Peyer's patch (tissue), 4 donors: ENCODE measurements at places on chromosomes 3 and 15.
A peak's percentile ranks its signal among the peaks of the same experiment; 100 is the strongest.

DNA sequence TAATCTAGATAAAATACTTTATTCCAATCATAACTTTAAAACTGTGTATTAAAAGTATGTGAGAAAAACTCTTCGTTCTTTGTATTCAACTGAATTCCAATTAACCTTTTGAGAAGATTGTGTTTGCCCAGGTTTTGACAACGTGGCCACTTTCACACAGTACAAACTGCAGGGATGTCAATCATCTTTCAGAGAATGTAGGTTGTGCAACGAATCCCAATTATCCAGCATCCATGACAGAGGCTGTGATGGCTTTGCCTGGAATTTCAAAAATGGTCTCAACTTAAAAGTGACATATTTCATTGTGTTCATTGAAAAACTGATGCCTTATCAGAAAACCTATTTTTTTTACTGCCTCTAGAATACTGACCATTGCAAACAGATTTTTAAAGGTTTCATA lies 615.1 kb upstream of the KCNMB2 start:
- DNase-seq = no peak

DNA sequence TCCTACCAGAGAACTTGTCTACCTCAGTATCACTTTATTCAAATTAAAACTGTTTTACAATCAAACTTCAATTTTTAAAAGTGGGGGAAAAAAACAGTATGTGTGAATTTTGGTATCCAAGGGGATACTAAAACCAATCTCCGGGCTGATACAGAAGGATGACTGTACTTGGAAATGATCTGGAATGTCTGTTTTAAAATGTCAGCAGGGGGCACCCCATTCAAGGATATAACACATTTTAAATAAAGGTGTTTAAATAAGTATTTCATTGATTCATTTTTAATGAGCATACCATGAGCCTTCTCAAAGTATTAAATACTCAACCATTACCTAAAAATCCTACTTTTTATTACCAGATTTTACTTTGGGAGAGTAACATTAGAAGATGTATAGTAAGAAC lies 67.9 kb downstream of the ULK4 start:
- DNase-seq = no peak

DNA sequence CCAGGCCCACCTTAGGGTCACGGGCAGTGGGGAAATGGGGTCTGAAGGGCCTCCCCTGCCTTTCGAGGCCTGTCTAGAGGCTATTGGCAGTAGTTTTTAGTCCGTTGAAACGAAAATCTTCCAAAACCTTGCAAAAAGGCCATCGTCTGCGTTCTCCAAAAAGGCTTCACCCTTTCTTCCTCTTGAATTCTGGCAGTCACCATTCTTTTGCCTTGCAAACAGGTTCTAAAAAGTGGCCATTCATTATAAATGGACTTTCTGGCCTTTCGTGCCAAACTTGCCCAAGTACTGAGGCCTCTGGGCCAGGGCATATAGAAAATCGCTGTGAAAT lies 367 bp upstream of the TARS3 start:
- no peak for DNase-seq

GRCh38 chr3:3177861-3178497 lies 1.5 kb downstream of the CRBN start:
- no peak for DNase-seq

DNA sequence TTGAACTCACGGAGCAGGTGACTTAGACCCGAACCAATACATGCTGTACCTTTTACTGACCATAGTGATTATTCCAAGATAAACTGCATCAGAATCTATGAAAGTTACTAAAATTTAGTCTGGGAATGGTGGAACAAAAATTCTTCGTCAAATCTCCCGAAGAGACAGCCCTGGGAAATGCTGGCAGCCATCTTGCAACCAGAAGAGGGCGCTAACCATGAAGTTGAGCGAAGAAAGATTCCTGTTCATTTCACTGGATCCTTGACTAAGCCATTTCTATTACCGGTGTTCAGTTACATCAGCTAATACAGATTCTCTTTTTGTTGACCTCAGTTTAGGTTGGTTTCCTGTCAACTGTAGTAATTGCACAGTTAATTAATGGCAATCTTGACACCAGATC lies 199.6 kb downstream of the SLC9A9 start:
- no peak for DNase-seq

GRCh38 chr15:43440721-43441281 lies 52.2 kb downstream of the TP53BP1 start:
- no peak for DNase-seq

DNA sequence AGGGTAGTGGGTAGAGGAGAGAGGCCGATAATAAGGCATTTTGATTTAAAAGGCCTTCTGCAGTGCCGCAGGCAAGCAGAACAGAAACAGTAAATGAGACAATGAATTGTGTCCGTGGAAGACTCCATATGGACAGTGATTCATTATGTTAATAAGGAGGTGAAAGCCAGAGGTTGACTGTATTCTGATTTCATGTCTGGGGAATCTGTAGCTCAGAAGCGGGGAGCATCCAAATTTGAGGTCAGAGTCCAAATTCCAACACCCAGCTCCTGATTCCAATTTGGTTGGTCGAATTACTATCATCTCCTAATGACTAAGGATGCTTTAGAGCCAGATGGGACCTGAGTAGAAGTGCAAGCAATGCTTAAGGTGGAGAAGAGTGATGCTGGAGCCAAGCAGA lies 1.0 kb upstream of the TBC1D21 start:
- no peak for DNase-seq

GRCh38 chr3:109899925-109900324 lies 562.6 kb upstream of the DPPA4 start:
- no peak for DNase-seq

DNA sequence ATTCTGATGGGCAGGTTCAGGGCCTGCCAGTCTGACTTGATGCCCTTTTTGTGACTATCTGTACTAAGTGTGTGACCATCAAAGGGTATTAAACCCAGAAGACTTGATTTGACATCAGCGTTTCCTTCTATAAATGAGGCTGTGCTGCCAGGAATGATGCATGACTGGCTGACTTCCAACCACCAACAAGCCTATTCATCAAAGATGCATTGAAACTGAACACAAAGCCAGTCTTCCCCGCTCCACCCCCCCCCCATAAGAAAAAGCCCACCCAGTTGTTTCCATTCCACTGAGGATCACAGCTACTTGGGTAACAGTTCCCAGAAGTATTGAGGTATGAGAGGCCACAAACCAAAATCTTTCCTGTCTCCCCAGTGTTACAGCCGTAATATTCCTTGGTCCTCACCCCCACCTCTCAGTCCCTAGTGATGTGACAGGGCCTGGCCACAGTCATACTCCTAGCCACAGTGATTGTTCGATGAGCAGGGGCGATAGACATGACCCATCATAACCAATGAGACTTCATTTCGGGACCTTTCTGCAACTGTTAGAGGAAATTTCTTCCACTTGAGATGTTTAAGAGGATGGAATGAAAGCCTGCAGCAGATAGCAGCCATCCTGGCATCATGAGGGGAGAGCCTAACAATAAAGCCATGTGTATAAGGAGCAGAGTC lies 22.6 kb downstream of the SH3BP5 start:
- no peak for DNase-seq

- DNase-seq = no peak
Measured at GRCh38 chr3:14472471-14473351, 67.4 kb downstream of the GRIP2 start.

- no peak for DNase-seq
Measured at GRCh38 chr3:16932877-16933276, 48.1 kb downstream of the PLCL2 start.

- DNase-seq = no peak
Measured at GRCh38 chr15:56631765-56632164, 101.5 kb downstream of the ZNF280D start.

GRCh38 chr3:177357352-177358090 lies 160.2 kb upstream of the TBL1XR1 start:
- DNase-seq = peak; percentile 78

- DNase-seq = no peak
Measured at GRCh38 chr15:29759596-29759995, 62.7 kb downstream of the TJP1 start.

- no peak for DNase-seq
Measured at GRCh38 chr3:8474991-8475390, 26.6 kb upstream of the LMCD1 start.

DNA sequence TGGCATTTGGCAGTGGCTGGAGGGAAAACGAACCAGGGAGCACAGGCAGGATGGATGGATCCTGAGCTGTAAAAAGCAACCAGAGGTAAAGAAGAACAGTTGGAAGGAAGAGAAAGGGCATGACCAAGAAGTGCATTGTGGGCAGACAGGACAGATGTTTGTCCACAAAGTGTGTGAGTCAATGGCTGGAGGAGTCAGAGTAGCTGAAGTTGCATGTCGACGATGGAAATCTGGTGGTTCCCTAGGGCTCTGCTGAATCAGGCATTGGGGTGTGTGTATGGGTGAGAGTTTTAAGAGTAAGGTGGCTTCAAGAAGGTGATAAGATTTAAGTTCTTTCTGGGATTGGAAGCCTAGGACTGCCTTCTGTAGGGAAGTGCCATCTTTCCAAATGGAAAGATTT lies 214.0 kb upstream of the BHLHE40 start:
- DNase-seq = no peak

- DNase-seq = no peak
Measured at GRCh38 chr3:185444329-185444728, 54.5 kb downstream of the TMEM41A start.

DNA sequence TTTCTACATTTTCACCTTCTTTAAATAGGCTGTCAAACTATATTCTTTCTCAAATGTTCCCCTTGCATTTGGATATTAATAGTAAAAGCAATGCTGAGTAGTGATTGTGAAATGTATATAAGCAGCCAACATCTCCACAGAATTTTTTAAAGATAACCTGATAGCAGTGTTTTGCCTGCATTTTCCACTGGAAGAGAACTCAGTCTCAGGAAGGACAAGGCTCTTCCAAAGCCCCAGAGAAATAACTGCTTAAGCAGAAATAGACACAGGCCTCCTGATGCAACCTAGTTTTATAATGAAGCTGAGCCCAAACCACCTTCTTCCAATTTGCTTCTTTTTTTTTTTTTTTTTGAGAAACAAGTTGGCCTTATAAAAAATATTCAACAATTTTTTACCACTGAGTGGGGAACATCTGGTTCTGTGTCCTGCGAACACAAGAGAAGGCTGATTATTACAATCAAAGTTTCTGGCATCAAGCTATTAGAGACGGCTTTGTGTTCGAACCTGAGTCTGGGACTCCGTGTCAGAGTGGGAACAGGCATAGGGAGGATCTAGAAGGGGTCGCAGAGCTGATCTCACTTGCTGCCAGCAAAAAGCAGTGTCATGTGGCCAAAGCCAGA lies 332.5 kb upstream of the TBL1XR1 start:
- DNase-seq = no peak

DNA sequence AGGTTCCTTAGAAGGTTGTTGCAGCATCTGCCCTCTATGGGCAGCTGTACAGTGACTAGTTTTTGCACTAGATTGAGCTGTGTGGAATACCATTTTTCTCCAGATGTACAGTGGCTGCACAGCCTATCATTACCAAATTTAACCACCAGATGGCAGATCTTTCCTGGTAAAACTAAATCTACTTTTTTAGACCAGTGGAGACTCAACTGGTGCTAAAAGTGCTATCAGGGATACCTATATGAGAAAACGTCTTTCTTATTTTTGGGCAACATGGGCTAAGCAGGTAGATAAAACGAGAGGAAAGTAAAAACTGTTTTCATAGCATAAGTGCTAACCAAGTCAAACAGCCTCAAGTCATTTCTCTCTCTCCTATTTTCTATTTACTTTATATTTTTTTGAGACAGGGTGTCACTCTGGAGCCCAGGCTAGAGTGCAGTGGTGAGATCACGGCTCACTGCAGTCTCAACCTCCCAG lies 21.2 kb downstream of the IGSF10 start:
- no peak for DNase-seq

- DNase-seq = no peak
Measured at GRCh38 chr3:155560135-155560534, 184.7 kb downstream of the PLCH1 start.
